ENCODE measurements at places on chromosomes 6 and 20. TPM values are rescaled to one million over a fixed set of nuclear protein-coding genes. Genes with fewer than 3 reads are reported as not detected.

The ROS1 gene
- total RNA-seq = 0.07 TPM

The SMLR1 gene
- total RNA-seq = not detected

The C20orf141 gene
- total RNA-seq = not detected

The ZBTB22 gene
- total RNA-seq = 28.5 TPM

The LIN28B gene
- total RNA-seq = not detected

The BPIFB2 gene
- total RNA-seq = not detected

Measured in smooth muscle cell of the pulmonary artery (primary cell).